ENCODE measurements at places on chromosomes 4 and X.
A peak's percentile ranks its signal among the peaks of the same experiment; 100 is the strongest.

DNA sequence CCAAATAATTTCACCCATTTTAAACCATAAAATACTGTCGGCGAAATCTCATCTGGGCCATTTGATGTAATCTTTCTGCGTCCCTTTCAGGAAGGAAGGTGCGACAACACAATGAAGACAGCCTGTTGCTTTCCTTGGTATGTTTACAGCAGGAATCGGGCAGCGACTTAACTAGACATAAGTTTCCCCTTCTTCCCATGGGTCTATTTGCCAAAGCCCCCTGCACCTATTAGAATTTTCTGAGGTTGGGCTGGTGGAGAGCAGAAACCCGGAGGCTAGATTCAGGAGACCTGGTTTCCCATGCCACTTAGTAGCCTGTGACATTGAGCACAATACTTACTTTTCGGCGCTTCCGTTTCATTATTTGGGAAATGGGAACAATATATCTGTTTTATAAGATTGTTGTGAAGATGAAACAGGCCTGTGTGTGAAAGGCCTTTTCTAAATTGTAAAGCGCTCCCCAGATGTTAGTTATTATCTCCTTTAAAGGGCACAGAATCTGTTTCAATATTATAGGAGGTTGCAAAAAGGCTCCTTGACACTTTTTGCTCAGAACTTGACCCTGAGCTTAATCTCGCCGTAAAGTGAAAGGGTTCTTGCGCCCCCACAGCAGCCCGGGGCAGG lies 552 bp upstream of the AFF1 start:
- DNase-seq = no peak

- no peak for DNase-seq
These were observed 935.7 kb downstream of the RAPGEF2 start for GRCh38 chr4:160038615-160039014.

DNA sequence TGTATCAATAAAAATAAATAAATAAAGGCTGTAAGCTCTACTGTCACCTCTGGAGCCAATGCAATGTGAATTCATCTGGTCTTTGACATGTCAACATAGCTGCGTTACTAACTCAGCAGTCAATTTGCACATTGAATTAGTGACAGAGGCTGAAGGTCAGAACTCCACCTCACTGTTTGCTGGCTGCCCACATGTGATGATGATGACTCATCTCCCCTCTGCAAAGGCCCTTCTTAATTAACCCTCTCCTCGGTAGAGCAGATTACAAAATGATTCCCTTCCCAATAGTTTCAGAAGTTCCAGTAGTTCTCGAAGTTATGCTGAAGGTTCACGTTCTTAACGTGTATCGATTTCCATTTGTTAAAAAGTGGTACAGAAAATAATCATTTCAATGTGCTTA lies 1626.0 kb upstream of the TENM3 start:
- DNase-seq = no peak

DNA sequence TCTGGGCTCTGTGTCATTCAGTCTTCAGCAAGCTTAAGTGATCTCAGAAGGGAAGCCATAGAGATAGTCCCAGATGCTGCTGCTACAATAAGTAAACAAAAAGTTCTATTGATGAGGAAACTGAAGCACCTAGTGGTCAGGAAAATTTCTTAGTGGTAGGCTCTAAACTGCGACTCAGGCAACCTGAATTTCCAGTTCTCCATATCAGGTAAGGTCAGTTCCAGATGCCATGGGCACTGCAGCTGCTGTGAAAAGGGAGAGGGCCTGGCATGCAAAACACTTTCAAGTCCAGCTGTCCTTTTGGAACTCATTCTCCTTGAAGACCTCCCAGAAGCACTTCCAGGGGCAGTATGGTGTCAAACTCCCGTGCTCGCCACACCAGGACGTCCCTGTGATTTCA lies 46.2 kb downstream of the REELD1 start:
- DNase-seq = no peak

DNA sequence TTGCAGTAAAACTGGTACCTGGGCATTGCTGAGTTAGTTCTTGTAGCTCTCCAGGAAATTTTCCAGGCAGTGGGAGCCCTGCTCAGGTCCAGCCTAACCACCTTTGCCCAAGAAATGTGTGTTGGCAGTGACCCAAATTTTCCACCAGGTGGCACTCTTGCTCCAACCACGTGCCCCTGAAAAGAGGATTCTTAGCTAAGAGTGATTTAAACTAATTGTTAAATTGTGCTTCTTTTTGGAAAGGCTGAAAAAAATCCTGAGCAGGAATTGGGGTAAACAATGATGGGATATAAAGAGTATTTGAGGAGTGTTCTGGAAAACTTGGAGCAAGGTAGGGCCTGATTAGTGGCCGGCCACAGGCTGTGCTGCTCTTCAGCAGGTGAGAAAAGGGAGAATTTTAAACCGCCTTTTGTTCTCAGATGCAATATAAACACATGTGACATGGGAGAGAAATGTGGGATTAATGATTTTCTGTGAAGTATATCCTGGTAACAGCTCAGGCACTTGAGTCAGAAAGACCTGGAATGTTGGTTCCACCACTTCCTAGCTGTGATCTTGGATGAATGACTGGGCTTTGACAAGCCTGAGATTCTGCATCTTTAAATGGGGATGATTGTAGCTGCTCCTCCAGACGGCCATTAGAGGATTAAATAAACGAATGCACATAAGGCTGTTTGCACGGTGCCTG lies 219.6 kb downstream of the PTTG2 start:
- peak; percentile 30 for DNase-seq

Measured in GM12864 (cell line).